ENCODE measurements at places on chromosomes 16 and 17.

- DNase-seq = no peak
These were observed 109.3 kb upstream of the METRNL start for GRCh38 chr17:82970067-82970466.

GRCh38 chr17:82939621-82940135 lies 99.9 kb upstream of the ZNF750 start:
- peak; percentile 17 for DNase-seq

GRCh38 chr17:82892899-82893565 lies 53.2 kb upstream of the ZNF750 start:
- no peak for DNase-seq

- DNase-seq = no peak
These were observed 141.8 kb downstream of the CMIP start for GRCh38 chr16:81586417-81586816.

GRCh38 chr16:75026892-75027391 lies 28.1 kb downstream of the ZNRF1 start:
- no peak for DNase-seq

DNA sequence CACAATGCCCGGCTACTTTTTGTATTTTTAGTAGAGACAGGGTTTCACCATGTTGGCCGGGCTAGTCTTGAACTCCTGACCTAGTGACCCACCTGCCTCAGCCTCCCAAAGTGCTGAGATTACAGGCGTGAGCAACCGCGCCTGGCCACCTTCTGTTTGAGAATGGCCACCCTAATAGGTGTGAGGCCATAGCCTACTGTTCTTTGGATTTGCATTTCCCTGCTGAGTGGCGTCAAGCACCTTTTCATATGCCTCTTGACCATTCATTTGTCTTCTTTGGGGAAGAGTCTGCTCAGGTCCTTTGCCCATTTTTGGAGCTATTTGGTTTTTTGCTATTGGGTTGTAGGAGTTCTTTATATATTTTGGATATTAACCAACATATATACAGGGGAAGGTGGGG lies 276.7 kb downstream of the PARN start:
- no peak for DNase-seq

DNA sequence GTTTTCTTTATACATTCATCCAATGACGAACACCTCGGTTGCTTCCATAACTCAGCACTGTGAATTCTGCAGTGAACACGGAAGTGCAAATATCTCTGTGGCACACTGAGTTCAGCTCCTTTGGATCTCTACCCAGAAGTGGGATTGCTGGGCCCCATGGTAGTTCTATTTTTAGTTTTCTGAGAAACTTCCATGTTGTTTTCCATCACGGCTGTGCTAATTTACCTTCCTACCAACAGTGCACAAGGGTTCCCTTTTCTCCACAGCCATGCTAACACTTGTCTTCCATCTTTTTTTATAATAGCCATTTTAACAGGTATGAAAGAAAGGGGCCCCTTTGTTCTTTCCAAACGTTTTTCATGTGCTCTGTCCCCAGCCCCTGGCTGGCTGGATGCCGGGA lies 30.2 kb upstream of the CBLN1 start:
- no peak for DNase-seq

- no peak for DNase-seq
These were observed 15.5 kb upstream of the TFAP4 start for GRCh38 chr16:4288148-4288921.

GRCh38 chr17:49861150-49861884 lies 13.4 kb upstream of the TAC4 start:
- no peak for DNase-seq

DNA sequence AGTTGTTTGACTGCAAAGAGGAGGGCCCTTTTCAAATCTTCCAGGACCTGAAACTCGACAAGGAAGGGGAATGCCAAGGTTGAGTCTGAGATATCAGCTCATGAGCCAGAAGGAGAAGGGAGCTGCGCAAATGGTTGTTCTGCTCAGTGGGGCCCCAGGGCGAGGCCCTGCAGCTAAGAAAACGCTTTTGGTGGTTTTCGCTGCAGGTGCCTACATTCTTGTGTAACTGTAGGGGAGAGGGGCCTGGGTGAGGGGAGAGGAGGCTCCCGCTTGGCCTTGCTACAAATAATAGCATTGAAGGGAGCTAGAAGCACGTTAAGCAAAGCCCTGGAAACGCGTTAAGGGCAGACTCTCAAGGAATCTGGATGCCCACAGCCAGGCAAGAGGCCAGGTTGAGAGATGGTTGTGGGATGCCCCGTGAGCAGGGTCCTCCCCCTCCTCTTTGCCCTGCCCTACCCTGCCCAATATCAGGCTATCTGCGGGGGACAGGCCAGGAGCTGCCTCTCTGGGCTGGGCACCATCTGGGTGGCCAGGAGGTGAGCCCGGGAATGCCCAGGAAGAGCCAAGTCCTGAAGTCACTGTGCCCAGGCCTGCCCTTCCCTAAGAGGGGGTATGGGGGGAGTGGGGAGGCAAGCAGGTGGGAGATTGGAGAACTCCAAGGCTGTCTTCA lies 21.9 kb downstream of the GPR142 start:
- no peak for DNase-seq

GRCh38 chr16:84836234-84836647 lies 16.5 kb downstream of the CRISPLD2 start:
- peak; percentile 52 for DNase-seq

DNA sequence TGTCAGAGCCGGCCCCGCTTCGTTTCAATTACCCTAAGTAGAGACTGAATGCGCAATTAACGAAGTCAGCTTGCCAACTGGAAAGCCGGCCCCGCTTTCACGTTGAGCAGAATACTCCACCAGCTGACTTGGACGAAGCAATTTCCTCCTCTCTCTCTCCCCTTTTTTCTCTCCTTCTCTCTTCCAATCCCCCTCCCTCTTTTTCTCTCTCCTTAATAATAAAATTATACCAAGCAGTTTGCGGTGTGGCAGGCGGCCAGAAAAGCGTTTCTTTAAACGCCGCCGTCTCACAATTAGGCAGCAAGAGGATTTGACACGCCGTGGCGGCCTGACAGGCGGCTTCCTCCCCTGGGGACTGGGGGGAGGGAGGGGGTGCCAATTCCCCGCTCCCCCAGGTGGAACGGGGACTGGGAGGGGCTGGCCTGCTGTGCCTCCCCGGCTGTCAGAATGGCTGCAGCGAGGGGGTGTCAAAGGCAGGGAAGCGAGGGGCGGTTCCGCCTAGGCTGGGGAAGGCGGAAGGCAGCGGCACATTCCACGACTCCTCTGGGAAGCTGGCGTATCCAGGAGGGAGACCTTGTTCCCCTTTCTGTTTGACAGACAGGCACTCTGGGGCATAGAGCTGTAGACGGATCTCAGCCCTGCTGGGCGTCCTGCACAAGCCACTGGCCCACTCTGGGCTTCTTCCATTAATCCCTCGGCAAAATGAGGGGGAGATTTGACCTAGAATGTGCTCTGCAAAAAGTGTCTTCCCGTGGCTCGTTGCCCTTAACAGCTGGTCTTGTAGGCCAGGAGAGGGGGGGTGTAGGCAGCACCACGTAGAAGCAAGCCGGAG lies 52.7 kb downstream of the SREBF1 start:
- no peak for DNase-seq
